ENCODE measurements at places on chromosomes 7 and 10.

- DNase-seq: no peak
Observed at GRCh38 chr7:151833691-151834090, 43.2 kb downstream of the PRKAG2 start.

- peak; percentile 47 for DNase-seq
Observed at GRCh38 chr7:20403331-20403730, 72.6 kb downstream of the ITGB8 start.

GRCh38 chr7:80768756-80769155 lies 130.3 kb downstream of the CD36 start:
- no peak for DNase-seq

DNA sequence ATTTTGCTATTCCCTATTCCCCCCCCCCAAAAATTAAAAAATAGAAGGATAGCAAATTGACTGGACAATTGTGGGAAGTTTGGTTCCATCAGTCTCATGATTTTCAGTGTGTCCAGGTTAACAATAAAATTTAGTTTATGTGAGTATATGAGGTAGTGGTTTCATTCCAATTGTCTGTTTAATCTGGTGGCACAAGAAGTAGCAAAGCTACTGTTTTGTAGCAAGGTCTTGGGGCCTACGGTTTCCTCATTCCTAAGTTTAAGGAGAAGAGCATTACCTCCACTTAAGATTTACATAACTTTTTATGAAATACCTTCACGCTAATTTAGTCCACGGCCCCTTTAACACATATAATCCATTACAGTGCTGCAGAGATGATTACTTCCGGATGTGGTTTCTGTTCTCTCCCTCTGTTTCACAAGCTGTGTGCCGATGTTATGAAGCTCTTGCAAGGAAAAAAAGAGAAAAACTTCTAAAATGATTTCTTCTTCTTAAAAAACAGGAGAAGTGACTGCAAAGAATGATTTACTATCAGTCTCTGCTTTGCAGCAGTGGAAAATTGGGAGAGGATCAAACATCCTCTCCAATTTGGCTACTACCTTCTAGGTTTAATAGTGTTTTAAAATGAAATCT lies 32.7 kb upstream of the NPVF start:
- no peak for DNase-seq

- peak; percentile 41 for DNase-seq
Observed at GRCh38 chr10:59895629-59896116, 10.7 kb downstream of the CCDC6 start.

DNA sequence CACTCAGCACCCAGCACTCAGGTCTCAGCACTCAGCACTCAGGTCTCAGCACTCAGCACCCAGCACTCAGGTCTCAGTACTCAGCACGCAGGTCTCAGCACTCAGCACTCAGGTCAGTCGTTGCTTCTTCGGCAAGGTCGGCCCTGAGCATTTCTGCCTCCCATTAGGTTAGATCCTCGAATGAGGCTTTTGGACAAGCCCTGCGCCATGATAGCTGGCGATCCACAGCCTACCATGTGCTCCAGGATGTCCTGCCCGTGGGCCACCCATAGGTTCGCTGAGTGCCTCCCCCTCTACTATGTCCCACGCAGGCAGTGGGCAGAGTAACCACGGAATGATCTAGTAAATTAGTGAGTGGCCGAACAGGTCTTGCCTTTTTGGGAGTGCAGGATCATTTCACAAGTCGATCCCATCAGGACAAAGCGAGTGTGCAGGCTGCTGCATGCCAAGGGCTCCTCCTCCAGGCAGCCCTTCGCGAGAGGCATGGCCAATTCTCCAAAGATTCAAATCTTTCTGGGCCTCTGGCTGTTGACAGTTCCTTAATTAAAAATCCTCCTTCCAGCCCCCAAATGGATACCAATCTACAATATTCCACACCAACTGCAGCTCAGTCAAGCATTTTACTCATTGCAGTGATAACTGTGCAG lies 206.3 kb downstream of the ADARB2 start:
- DNase-seq: no peak

- DNase-seq: peak; percentile 86
Observed at GRCh38 chr10:79066411-79067240, 2.1 kb upstream of the ZMIZ1 start.

- no peak for DNase-seq
Observed at GRCh38 chr7:30841025-30841735, 70.0 kb downstream of the MINDY4 start.

GRCh38 chr10:3806603-3807002 lies 21.6 kb upstream of the KLF6 start:
- DNase-seq: no peak

DNA sequence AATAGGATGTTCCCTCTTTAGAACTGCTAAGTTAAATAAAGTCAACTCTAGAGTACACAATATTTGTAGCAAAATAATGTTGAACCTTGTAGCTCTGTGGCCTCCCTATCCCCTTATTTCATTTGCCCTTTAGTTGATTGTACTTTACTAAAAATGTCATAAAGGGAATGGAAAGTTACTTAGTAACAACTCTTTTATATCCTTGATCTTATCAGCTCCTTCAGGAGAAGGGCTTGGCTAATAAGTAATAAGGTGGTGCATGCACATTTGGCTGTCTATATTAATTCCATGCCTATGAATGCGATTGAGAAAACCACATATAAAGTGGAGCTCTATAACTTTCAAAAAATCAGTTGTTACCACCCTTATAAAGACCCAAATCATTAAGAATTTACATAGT lies 41.5 kb upstream of the GATA3 start:
- DNase-seq: no peak

GRCh38 chr7:12322284-12322902 lies 81.3 kb downstream of the VWDE start:
- DNase-seq: no peak

DNA sequence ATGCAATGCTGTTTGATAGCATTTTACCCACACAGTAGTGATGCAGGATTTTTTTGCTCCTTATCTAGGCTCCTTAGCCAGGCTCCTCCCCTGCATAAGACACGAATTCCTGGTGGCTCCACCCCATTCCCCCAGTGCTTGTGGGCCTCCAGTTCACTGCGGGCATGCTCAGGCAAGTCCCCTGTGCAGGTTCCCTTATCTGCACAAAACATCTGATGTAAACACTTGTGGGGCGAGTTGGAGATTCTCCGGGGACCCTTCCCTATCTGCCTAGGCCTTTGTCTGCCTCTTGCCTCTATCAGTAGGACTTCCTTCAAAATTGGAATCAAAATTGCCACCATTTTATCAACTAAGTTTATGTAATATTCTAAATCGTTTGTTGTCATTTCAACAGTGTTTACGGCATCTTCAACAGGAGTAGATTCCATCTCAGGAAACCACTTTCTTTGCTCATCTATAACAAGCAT lies 5.4 kb upstream of the STK17A start:
- DNase-seq: no peak

GRCh38 chr7:27846388-27846787 lies 106.4 kb downstream of the TAX1BP1 start:
- no peak for DNase-seq

DNA sequence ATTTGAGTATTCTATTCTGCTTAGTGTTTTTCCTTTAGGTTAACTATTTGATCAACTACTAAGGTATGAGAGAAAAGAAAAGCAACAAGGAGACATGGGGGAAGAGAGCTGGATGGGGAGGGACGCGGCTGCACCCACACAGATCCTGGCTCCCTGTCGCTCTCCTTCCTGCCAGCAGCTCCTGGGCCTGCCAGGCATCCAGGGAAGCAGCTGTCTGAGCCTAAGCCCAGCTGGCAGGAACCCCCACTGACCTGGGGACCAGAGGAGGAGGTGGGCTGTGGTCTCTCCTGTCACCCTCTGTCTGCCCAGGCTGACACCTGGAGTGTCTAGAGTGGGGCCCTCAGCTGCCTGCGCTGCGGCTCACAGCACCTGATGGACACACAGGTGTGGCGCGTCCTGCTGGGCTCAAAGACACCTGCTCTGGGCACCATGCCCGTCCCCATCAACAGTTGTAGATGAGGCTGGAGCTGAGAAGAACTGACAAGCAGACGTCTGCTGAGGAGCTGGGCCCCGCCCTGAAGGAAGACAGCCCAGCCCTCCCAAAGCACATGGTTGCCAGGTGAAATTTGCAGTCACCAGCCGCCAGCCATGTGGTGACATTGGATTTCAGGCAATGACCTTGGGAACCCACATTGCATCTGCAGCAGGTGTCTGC lies 207.9 kb downstream of the PLXNA4 start:
- DNase-seq: no peak

- DNase-seq: no peak
Observed at GRCh38 chr7:122970740-122971725, 24.5 kb downstream of the TAS2R16 start.

DNA sequence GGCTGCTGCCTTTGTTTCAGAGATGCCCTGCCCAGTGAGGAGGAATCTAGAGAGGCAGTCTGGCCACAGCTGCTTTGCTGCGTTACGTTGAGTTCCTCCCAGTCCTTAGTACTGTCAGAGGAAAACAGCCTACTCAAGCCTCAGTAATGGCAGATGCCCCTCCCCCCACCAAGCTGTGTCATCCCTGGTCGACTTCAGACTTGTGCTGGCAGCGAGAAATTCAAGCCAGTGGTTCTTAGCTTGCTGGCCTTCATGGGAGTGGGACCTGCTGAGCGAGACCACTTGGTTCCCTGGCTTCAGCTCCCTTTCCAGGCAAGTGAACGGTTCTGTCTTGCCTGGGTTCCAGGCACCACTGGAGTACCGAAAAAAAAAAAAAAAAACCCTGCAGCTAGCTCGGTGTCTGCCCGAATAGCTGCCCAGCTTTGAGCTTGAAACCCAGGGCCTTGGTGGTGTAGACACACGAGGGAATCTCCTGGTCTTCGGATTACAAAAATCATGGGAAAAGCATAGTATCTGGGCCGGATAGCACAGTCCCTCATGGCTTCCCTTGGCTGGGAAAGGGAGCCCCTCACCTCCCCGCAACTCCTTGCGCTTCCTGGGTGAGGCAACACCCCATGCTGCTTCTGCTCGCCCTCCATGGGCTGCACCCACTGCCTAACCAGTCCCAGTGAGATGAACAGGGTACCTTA lies 9.1 kb downstream of the SDHAF3 start:
- DNase-seq: no peak

GRCh38 chr7:151709141-151710038 lies 167.5 kb downstream of the PRKAG2 start:
- DNase-seq: no peak

- DNase-seq: no peak
Observed at GRCh38 chr7:2076649-2077064, 156.1 kb downstream of the MAD1L1 start.

DNA sequence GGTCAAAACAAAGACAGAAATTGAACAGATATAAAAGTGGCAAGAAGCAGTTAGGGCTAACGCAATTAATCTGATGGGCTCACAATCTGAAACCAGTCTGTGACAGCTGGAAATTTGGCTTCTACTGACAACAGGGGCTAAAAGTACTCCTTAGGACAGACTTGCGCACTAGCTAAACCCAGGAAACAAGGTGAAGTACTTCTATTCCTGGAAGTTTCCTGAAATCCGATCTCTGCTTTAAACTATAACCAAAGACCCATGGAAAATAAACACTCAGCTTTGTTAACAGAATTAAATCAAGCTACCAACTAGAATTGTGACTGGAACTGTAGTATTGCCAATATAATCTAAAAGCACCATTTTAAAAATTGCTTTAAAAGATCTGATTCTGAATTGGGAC lies 520.2 kb upstream of the ZWINT start:
- DNase-seq: no peak

- DNase-seq: no peak
Observed at GRCh38 chr7:143382126-143382790, 1.1 kb downstream of the ZYX start.

DNA sequence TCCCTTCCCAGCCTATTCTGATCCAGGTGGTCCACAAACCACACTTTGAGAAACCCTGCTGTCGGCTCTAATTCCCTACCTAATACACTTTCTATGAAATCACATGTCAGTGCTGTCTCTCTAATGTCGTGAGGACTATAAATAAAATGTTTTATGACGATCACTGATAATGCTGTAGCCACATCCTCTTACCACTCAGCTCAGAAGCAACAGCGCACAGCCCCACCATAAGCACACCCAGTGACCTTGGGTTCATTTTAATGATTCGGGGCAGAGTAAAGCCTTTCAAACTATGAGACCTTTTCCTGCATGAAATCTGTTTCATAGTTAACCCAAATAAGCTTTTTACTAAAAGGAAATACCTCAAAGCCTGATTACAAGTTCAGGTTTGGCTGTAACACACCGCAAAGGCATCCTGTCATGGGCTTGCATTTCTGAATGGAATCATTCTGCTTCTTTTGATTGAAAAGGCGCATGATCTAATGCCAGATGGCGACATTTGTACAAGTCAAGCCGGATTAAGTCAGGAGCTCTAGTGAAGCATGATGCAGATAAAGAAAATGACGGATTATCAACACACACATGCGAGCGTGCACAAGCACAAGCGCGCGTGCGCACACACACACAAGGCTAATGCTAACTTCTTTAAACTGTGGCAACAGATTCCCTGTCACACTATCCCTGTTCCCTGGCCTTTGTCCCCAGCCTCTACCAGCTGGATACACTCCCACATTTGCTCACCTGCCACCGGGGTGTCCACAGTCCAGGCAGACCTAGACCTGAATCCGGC lies 180.5 kb upstream of the PDE1C start:
- DNase-seq: no peak

DNA sequence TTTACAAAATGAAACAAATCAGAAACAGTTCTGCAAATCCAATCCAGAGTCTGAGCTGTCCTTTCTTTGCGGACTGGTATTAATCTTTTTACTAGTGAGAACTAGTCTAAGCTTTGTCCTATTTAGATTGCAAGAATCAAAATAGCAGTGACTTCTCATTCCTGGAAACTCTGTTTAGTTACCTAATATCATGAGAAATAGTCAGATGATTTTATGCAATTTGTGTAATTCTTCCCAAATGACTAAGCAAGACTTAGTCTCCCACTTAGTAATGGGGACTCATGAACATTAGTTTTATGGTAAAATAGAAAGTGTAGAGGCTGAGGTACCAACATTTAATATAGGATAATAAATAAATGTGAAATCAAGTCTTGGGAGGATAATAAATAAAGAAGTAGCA lies 341.3 kb downstream of the DNAJB9 start:
- DNase-seq: no peak

- DNase-seq: no peak
Observed at GRCh38 chr7:88165697-88166096, 54.1 kb downstream of the SRI start.

- no peak for DNase-seq
Observed at GRCh38 chr7:108860615-108861014, 290.9 kb downstream of the DNAJB9 start.

DNA sequence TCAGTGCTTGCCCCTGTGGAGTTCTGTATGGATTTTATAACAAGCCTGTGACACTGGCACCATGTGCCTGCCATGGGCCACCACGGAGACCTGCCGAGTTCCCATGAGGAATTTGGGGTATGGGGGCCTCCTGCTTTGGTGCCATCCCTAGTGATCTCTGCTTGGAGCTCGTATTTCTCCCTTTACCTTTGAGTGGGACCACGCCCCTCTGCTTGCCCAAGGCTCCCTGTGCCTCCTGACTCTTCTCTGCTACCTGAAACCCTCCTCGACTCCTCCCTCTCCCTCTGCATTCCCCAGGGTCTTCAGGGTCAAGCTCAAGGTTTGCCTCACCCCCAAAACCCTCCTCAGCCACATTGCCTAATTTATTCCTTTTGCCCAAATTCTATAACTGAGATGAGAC lies 225.0 kb downstream of the BUB3 start:
- no peak for DNase-seq

All from heart left ventricle (tissue), 16 donors.